D721Med (cell line): ENCODE measurements at places on chromosomes 6 and 20.

- no peak for DNase-seq
Measured at GRCh38 chr6:123306334-123306733, 310.3 kb downstream of the CLVS2 start.

GRCh38 chr6:125537090-125537489 is 212.3 kb upstream of the HEY2 start:
- no peak for DNase-seq

- no peak for DNase-seq
Measured at GRCh38 chr6:136158387-136158821, 91.7 kb downstream of the MTFR2 start.

DNA sequence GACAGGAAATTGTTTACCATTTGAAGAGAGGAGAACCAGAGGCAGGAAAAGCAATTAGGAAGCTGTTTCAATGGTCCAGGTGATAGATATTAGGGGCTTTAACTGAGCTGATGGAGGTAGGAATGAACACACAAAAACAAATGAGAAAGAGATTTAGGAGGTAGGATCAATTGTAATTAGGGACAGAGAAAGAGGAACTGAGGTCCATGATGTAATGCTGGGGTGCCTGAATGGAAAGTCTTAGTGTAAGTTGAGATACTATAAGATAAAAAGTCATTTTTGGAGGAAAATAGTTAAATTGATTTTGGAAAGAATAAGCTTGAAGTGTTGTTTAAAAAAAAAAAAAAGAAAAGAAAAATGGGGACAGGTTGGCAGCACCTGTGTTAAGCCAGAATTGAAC is 58.5 kb upstream of the B3GAT2 start:
- no peak for DNase-seq

- no peak for DNase-seq
Measured at GRCh38 chr20:24507182-24507853, 37.9 kb downstream of the SYNDIG1 start.

DNA sequence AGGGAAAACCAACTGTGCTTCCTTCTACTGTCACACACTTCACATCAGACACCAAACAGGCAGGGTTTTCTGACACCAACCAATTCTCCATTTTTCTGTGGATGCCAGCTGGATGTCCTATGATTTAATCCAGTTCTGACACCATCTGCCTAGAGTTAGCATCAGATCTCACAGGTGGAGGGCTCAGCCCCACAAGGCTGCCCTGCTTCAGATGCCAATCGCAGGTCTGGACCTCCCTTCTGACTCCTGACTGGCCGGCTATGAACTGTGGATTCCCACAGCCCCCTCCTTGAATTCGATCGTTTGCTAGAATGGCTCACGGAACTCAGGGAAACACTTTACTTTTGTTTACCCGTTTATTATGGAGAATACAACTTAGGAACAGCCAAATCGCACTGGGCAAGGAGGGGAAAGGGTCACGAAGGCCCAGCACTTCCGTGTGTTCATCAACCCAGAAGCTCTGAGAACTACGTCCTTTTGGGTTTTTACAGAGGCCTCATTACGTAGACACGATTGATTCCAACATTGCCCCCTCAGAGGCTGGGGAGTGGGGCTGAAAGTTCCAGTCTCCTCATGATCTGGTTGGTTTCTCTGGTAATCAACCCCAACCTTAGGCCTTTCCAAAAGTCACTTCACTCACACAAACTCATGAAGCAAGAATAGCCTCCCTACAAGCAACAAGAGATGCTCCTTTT is 25.4 kb upstream of the MAS1 start:
- DNase-seq: no peak

DNA sequence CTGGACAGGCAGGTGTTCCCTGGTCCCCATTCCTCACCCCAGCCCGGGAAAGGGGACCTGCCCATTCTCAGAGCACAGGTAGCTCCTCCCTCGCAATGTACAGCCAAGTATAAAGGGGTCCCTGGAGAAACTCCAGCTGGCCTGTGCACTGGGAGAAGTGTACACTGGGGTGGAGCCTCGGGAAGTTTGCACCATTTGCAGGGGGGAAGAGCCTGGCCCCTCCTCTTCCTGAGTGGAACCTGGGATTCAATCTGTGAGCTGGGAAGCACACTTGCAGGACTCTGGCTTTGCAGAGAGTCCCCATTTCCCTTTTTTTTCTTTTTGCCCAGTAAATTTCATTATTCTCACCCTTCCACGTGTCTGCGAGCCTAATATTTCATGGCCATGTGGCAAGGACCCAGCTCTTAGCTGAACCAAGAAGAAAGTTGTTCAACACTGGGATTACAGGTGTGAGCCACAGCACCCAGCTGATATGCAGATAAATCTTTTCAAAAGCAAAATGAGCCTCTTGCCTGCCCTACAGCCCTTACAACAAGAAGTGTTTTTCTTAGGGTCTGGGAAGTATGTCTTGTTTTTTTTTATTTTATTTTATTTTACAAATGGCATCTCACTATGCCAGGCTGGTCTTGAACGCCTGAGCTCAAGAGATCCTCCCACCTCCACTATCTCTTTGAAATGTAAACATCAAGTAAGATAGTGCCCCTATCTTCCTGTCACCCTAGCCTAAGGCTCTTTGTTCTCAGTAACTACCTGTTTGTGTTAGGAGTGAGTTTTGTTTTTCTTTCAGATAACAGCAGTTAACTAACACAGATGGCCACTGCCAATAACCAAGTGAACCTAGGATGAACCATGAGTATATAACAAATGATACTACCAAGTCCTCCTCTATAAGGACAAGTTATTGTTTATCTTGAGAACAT is 9.3 kb upstream of the RNGTT start:
- no peak for DNase-seq
